GM12864 (cell line): ENCODE measurements at places on chromosomes 16 and 17.

DNA sequence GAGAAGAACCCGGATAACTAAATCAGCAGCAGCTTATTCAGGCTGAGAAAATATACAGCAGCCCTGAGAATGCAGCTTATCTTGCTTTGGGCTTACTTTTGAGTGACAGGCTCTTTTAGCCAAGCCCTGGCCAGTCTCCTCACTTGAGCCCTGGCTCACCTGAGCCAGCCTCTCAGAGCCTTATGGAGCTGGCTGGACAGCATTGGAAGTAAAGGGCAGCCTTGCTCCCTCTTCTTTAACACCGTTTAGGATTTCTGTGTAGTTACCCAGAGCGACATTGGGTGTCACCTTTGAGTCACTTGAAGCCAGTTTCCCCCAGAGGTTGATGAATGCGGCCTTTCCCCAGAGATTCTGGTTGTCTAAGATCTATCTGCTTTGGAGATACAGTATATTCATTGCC is 7.7 kb upstream of the NPIPB2 start:
- no peak for DNase-seq

DNA sequence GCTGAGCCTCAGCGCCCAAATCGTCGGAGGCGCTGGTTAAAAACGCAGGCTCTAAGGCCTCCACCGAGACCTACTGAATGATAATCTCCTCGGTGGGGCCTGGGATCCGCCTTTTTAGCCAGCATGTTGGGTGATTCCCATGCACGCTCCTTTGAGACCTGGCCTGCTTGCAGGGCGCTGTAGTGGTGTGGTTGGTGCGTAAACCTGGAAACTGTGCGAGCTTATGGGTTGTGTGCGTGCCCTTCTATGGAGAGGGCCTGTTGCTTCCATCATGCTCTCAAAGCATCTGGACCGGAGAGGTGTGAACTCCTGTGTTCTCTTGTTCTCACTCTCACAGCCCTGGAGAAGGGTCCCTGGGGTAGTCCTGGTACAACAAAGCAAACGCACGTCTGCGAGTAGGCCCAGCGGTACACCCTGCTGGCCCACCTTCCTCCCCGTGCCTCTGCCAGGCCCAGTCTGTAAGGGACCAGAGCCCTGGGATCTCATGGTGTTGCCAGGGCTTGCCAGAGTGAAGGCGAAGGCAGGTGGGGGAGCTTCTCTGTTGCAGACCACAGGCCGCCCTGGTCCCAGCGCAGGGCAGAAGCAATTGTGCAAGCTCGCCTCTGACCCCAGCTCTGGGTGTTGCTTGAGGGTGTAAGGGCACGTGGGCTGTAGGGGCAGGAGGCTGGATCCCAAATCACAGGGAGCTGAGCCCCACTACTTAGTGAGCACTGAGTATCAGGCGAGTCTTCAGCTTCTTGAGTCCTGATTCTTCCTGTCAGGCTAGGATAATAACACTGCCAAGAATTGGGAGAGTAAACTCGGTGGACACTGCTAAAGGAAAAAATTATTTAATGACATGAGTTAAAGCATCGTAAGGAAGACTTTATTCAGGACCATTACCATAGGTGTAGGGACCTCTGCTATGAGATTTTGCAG is 879 bp upstream of the LRRC75A start:
- DNase-seq: no peak

DNA sequence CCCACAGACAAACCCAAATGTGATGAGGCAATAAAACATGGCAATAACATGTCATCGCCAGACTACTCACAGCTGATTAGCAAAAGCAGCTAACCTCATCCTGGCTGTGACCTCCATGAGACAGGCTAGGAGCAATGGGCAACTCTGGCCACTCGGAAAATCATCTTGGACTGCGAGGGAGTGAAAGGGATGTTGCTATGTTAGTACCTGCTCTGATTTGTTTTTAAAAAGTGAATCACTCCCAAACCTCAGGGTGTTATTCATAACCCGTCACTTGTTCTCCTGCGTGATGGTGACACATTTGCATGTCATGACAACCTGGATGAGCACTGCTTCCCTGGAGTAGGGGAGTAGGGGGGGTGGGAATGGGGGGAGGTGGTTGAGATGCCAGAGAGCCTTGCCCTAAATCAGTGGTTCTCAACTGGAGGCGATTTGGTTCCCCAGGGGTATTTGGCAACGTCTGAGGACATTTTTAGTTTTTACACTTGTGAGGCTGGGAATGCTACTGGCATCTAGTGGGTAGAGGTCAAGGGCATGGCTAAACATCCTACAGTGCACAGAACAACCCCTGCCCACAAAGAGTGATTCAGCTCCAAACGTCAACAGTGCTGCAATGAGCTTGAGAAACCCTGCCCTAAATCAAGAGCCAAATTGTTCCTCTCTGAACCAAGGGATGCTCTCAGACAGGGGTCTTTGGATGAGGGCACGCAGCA is 241.7 kb downstream of the SOX9 start:
- no peak for DNase-seq

GRCh38 chr17:8489841-8490240 is 54.2 kb downstream of the NDEL1 start:
- no peak for DNase-seq

DNA sequence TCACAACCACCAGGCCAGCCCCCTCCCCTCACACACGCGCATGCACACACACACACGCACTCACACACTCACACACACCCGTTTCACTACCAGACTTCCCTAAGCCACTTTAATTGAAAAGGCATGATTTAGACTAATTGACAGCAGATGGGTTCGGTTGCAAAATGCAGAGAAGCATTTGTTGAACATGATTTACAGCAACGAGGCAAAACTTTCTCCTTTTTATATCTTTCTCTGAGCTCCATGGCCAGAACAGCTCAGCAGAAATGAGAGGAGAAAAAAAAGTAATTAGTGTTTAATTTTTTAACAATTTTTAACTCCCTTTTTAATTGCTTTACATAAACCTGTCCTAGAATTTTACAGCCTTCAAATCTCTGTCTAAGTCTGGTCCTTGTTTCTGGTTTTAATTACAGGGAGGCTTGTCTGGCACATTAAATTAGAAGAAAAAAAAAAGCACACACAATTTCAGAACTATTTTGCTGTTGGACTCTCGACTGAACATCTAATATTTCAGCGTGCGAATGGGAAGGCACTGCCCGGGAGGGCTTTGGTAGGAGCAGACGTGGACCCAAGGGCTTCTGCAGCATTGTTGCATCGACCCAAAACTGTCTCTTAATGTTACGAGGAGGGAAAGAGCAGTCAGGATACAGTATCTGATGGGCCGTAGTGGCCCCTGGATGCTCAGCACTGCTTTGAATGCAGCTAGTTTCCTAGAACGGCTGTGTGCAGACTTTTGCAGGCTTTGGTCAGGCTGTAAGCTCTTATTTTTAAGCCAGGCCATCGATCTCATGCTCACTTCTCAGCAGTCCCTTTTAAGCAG is 255.9 kb downstream of the SOX9 start:
- DNase-seq: no peak

GRCh38 chr16:77683397-77684180 is 38.7 kb upstream of the NUDT7 start:
- DNase-seq: no peak

DNA sequence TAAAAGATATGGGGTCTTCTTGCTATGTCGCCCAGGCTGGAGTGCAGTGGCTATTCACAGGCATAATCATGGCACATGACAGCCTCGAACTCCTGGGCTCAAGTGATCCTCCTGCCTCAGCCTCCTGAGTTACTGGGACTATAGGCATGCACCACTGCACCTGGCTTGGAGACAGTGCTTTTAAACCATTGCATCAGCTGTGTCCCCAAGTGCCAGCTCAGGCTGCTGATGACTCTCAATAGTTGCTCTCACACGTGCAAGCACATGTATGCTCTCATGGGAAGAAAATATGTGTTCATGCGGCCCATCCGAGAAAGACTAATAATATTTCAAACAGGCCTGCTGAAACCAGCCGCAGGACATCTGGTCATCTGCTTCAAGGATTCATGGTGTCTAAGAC is 8.8 kb downstream of the CCL16 start:
- DNase-seq: no peak

DNA sequence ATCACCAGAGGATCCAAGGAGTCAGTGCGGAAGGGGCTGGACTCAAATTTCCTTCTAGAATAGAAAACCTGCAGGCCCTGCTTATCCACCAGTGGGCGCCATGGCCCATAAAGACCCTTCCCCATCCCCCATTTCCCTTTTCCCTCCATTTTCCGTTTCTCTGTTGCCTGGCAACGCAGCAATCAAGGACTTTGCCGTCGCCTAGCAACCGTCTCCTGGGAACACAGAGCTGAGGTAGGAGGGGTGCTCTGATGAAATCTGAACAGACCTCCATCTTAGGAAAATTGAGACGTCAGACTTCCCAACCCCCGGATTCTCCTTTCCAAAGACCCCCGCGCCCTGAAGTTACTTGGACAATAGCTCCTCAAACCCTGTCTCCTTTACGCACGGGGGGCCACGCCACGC is 5.7 kb downstream of the DLG4 start:
- no peak for DNase-seq

DNA sequence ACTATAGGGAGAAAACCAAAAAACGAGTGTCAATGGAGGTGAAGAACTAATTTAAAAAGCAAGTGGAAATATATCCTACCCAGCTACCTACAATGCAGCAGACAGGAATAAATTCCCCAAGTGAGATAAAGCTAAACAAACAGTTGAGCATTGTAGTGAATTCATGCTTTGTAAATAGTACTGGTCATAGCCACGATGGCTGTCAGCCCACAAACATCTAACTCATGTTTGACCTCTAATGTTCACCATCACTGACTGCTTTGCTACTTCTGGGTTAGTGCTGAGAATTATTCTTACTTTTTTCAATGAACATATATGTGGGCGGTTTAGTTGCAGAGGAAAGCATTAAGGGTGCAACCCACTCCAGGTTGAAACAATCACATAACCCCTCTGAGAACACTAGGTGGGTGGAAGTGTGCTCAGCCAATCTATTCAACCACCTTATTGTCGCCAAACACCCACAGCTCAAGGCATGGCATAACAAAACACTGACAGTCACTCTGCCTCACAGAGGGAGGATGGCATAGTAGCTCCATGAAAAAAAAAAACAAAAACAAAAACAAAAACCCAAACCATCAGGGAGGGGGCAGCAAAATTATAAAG is 264.1 kb downstream of the ZFHX3 start:
- no peak for DNase-seq

DNA sequence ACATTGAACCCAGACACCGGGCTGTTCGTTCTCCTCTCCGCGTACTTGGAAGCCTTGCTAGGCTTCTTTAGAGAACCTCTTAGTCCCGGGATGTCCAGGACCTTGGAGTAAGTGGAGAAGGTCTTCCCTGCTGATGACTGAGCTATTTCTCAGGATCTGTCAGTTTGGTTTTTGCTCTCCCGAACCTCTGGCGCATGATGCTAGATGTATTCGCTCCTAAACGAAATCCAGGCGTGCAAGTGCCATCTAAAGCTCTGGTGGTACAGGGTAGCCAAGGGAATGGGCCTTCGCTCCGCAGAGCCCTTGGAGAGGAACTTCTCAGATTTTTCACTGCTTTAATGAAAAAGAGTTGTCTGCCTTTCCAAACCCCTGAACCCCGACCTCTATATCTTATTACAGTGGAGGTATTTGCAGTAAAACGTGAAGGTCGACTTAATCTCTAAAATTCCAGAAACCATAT is 547 bp downstream of the VMP1 start:
- no peak for DNase-seq

DNA sequence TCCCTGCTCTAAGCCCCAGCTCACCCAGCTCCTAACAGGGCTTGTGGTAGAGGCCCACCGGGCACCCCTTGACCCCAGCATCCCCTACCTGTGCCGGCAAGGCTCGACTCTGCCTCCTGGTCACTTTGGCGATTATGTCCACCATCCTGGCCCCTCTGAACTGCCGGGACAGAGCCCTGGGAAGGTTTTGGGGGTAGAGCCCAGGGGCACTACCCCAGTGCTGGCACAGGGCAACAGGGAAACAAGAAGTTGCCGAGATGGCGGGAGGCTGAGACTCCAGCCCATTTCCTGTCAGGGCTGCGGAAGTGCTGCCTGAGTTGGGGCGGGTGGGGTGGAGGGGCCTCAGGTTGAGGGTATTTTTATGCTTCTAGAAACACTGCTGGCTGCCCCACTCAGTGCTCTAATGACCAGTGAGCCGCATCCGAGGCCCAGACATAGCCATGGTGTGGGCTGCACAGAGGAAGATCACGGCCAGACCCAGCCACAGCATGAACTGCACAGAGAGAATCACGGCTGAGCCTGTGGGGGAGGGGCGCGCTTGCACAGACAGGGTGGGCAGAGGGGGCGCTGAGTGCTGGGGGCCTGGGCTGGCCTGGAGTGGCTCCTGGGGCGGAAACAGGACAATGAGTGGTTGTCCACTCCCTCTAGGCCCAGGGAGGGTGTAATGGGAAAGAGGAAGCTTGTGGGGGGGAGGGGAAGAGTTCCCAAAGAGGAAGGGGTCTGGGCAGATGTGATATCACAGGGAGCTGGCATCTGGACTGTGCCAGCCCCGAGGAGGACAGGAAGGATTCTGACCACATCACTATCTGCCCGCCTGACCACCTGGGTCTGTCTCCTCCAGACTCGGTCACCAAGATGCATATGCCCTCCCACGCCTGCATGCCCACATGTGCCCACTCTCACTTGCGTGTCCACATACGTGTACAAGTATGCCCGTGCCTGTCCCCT is 22.3 kb downstream of the ARHGAP27 start:
- no peak for DNase-seq
